ENCODE measurements at places on chromosomes 16 and 17. TPM values are rescaled to one million over a fixed set of nuclear protein-coding genes. Genes with fewer than 3 reads are reported as not detected.

The NTN3 gene
- 2.1 TPM for total RNA-seq

The CXCL16 gene
- 0.83 TPM for total RNA-seq

The SETD1A gene
- 3.5 TPM for total RNA-seq

The EVPLL gene
- not detected for total RNA-seq

The RPS15A gene
- total RNA-seq, result 1,952 TPM

The ITGAE gene
- 15.9 TPM for total RNA-seq

The SCIMP gene
- not detected for total RNA-seq

The WSCD1 gene
- 0.51 TPM for total RNA-seq

The PTRH2 gene
- total RNA-seq, result 26.3 TPM

The CLEC18C gene
- under 0.01 TPM for total RNA-seq

The TNK1 gene
- total RNA-seq, result 0.66 TPM

The USP43 gene
- under 0.01 TPM for total RNA-seq

The IL17C gene
- total RNA-seq, result not detected

The RAB37 gene
- 0.26 TPM for total RNA-seq

The TEKT5 gene
- 0.26 TPM for total RNA-seq

The TPSD1 gene
- not detected for total RNA-seq
